ENCODE measurements at places on chromosomes 7 and 10.

- DNase-seq: no peak
These were observed 138.1 kb upstream of the UNC5B start for GRCh38 chr10:71074176-71074755.

- DNase-seq: no peak
These were observed 950.2 kb downstream of the GATA3 start for GRCh38 chr10:9004736-9005135.

DNA sequence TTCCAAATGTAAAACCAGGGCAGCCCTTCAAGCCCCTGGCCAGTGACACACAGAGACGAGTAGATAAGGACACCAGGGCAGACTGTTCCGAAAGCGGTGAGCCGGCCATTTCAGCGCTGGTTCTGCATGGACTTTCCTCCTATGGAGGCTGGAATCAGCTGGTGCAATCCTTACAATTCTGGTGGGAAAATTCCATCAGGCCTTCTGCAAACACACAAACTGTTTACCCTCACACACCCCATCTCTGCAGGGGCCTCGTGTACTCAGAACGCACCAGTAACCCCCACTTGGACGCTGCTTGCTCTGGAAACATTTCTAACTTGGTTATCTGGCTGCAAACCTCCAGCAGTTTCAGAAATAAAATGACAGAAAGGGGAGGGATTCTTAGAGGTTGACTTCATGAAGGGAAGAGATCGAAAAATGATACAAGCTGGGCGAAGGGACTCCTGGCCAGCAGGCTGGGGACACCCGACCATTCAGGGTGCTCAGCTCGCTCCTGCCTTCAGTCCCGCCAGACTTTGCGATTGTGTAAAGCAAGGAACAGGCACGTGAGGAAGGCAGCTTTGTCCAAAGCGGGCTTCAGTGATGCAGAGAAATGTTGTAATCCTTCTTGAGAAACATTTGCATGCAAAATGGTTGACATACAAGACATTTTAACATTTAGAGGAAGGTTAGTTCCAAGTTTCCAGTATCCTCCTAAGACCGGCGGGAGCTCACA lies 19.7 kb upstream of the SHH start:
- DNase-seq: no peak

GRCh38 chr7:76425156-76425555 lies 406 bp downstream of the ZP3 start:
- no peak for DNase-seq

DNA sequence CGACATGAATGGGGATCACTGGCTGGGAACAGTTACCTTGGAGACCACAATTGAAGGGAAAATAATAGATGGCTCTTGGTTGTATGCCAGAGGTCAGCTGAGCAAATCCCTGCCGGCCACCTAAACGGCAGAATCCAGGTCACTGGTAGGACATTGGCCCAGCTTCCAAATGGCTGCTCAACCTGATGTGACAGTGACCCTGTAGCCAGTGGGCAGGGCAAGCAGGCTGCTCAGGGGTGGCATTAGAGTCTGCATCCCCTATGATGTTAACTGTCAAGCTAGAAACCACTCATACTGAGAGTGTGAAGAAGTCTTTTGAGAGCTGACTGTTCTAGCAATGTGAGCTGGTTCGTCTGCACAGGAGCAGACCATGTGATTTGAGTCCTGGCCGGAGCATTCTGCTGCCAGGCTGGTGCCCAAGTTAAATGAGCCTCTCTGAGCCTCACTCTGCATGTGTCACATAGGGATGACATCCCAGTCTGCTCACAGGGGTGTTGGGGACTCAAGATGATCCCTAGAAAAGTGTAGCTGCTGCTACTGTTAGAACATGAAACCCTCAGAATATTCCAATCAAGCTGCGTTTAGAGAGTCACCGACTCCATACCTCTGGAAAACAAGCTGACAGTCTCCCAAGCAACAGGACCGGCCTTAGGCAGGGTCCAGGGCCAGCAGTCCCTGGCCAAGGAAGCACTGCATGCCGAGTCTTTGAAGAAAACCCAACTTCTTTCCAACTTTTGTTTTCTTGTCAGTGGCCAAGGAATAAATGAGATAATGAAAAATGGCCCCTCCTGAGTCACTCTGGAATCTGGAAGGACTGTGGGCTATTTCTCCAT lies 69.7 kb downstream of the VWA2 start:
- DNase-seq: peak; percentile 52

DNA sequence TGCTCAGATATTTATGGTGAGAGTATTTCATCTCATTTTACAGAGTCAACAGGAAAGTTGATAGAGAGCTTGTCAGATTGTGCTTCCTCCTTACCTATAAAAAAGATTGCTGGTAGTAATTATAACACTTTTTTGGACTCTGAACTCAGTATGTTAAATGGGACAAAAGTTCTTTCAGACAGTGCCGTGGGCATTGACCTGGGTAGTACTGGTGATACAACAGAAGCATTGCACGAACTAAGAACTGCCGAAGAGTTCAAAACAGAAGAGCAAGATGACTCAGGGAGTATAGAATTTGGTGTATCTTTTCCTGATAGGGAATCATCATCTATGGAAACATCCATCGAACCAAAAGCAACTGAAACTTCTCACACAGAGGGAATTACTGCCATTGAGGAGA lies 58.6 kb downstream of the LOXL4 start:
- DNase-seq: no peak

- DNase-seq: no peak
These were observed 980.0 kb downstream of the DNAJB9 start for GRCh38 chr7:109549471-109550193.

DNA sequence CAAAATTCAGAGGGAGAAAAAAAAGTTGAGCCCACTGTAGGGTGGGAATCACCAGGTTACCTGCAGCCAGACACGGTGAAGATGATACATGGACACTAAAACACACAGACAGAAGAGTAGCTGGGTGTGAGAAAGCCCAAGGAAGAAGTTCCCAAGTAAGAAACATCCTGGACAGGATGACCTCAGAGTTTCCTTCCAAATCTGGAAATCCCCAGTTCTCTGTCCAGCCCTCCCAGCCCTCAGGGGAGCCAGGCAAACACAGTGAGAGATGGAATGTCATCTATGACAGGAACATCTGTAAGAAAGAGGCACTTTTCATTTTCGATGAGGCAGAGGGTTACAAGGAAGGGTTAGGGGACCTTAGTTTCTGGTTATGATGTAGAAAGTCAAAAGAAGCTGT lies 125.1 kb upstream of the LYZL1 start:
- no peak for DNase-seq

DNA sequence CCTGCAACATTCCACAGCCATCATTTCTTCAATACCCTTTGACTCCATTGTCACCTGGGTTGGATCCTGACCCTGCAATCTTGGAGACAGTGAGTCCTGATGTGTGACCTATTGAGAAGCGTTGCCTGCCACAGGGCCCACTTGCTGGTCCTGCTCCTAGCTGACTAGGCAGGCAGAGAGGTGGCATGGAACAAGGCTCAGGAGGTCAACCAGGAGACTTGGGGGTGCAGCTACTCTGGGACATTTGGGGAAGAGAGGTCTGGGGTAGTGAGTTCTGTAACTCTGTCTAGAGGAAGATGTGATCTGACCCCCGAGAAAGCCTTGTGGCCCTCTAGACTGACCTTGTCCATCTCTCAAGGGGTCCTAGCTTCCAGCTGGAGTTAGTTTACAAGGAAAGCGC lies 1.8 kb downstream of the ZMIZ2 start:
- no peak for DNase-seq

- DNase-seq: no peak
These were observed 61.6 kb downstream of the LHPP start for GRCh38 chr10:124522933-124523871.

DNA sequence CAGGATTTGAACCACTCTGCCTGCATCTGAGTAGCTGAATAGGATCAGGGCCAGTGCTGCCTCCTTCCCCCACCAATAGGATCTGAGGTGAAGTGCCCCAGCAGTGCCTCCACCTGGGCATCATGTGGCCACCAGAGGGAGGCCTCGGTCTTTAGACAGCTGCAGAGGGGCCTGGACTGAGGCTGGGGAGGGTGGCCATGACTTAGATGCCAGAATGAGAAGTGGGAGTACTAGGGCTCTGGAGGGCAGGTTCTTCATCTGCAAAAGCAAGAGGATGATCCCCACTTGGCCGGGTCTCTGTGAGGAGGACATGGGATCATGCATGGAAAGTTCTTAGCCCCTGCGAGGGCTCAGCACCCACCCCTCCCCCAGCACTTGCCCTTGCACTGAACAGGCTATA lies 56.9 kb downstream of the NEUROG3 start:
- DNase-seq: no peak

- DNase-seq: no peak
These were observed 95.5 kb upstream of the MEOX2 start for GRCh38 chr7:15781944-15782343.

- no peak for DNase-seq
These were observed 137.3 kb downstream of the PLXNA4 start for GRCh38 chr7:132438926-132439325.

- DNase-seq: no peak
These were observed 65.8 kb downstream of the ATXN7L1 start for GRCh38 chr7:105810556-105810955.

DNA sequence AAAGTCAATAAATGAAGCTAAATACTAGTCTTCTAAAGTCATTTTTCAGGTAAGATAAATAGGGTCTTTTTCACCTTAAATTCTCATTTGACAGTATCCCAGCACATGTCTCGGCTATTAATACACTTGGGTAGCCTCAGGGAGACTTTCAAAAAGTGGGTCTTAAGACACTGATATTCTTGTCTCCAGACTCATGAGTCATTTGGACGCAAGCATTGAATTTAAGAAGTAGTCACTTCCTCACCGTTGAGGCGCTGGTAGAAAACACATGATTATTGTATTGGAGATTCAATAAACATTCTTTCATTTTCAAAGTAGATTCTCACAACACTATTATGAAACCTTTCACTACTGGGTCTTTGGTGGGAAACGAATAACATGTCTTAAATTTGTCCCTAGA lies 108.9 kb upstream of the SP8 start:
- no peak for DNase-seq

- DNase-seq: no peak
These were observed 103.0 kb downstream of the MYOF start for GRCh38 chr10:93378997-93379730.

DNA sequence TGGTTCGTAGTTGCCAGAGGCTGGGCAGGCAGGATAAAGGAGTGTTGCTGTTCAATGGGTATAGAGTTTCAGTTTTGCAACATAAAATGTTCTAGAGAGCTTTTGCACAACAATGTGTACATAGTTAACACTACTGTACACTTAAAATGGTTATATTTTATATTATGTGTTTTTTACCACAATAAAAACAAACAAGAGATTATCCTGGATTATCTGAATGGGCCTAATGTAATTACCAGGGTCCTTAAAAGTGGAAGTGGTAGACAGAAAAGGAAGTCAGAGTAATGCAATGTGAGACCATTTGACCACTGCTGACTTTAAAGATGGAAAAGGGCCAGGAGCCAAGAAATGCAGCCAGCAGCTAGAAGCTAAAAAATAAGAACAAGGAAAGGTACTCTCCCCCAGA lies 159.7 kb downstream of the SGMS1 start:
- no peak for DNase-seq

- DNase-seq: no peak
These were observed 133.0 kb upstream of the TNS3 start for GRCh38 chr7:47714669-47715607.

DNA sequence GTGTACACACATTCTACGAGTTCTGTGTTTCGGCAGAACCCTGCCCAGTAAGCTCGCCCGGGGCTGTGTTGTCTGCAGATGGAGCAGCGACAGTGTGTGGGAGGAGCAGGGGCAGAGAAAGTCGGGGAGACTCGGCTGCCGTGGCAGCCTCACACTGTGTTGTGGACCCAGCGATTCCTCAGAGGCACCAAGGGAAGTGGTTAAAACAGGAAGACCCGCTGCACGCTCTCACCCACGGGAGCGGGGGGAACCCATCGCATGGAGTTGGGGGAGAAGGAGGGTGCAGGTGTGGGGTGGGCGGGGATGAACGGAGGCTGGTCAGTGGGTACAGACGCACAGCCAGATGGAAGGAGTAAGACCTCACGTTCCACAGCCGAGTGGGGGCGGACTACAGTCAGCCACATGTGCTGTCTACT lies 250.2 kb downstream of the ELFN1 start:
- no peak for DNase-seq

DNA sequence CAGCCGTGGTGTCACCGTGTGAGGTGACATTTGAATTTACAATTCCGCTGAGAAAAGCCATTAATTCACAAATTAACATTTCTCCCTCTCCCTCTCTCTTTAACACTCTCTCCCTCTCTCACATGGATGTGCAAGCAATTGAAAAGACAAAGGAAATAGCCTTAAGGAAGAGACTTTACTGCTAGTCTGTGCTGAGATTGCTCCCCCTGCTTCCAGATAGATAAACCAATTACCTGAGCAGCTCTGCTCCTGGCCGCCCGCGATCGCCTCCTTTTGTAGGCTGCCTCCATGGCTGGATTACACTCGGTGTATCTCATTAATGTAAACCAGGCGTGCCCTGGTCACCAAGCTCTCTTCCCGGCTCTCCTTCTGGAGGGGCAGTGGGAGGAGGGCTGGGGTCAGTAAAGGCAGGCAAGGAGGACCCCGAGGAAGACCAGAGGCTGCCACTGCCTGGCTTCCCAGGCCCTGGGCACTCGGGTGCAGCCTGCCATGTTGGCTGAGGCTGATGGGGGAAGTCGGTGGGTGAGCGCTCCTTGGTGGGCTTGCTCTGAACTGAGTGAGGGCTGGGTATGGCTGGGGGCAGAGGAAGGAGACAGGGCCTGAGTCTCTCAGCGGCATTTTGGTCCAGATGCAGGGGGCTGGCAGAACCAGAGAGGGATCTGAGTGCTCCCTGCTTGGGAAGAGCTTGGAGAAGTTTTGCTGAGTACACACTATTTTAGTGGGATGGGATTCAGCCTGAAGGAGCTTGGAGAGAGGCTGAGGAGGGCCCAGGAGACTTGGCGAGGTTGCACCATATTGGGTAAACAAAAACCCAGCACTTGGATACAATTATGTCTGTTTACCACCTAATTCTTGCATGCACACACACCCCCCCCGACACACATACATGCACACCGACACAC lies 42.9 kb downstream of the PAX2 start:
- no peak for DNase-seq

DNA sequence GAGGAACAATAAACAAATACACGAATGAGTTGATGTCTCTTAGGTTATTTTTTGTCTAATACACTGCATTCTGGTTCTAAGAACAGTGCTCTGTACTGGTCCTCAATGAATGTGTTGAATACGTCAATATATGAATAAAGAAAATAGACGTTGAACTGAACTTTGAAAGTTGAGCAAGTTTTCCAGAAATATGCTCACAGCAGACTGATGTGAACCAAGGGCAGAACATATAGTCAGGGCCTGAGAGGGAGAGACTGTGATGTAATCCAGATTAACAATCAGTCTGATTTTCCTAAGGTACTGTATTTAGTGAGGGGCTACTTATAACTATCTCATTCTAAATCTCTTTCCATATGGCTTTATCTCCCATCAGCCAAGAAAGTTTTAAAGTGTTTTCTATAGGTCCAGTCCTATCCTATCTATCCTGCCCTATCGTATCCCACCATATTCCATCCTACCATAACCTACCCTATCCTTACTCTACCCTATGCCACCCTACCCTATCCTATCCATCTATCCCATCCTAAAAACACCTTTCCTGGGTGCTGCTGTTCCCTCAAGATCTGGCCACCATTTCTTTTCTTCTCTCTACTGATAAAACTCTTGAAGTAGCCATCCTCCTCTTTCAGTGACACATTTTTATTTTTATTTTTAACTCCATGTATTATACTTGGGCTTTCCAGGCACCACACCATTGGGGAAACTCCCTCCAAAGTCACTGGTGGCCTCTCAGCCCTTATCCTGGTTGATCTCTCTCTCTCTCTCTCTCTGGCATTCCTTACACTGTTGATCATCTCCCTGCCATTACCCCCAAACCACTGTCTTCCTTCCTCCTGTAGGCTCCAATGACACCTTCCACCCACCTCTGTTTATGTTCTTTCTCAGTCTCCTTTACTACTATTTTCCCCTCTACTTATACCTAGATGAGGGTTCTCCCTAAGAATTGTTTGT lies 212.3 kb upstream of the SLC26A5 start:
- DNase-seq: no peak

All from dorsolateral prefrontal cortex (tissue), 122 donors.